Aorta (tissue), 5 donors: ENCODE measurements at places on chromosomes 3 and 15.
A peak's percentile ranks its signal among the peaks of the same experiment; 100 is the strongest.

- DNase-seq, result no peak
Observed at GRCh38 chr15:86540840-86541467, 461.3 kb downstream of the AGBL1 start.

- no peak for DNase-seq
Observed at GRCh38 chr3:155648013-155648591, 96.8 kb downstream of the PLCH1 start.

- DNase-seq, result no peak
Observed at GRCh38 chr3:134111616-134112015, 81.9 kb upstream of the SLCO2A1 start.

DNA sequence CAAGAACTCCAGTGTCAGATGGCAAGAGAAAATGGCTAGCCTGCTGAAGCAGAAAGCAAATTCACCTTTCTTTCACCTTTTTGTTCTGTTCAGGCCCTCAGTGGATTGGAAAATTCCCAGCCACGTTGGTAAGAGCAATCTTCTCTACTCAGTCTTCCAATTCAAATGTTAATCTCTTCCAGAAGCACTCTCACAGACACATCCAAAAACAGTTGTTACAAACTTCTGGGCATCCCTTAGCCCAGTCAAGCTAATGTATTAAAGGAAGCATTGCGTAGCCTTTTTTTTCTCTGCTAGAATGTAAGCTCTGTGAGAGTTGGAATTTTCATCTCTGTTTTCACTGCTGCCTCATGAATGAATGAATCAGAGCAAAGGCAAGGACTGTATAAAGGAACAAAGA lies 109.2 kb upstream of the ROBO2 start:
- DNase-seq, result no peak

- DNase-seq, result no peak
Observed at GRCh38 chr3:46453526-46454208, 11.0 kb downstream of the LTF start.

- DNase-seq, result no peak
Observed at GRCh38 chr15:32781781-32782180, 64.0 kb downstream of the GREM1 start.

GRCh38 chr3:137191951-137192350 lies 234.2 kb downstream of the IL20RB start:
- no peak for DNase-seq

GRCh38 chr3:163622384-163622783 lies 1455.9 kb downstream of the SI start:
- DNase-seq, result no peak

DNA sequence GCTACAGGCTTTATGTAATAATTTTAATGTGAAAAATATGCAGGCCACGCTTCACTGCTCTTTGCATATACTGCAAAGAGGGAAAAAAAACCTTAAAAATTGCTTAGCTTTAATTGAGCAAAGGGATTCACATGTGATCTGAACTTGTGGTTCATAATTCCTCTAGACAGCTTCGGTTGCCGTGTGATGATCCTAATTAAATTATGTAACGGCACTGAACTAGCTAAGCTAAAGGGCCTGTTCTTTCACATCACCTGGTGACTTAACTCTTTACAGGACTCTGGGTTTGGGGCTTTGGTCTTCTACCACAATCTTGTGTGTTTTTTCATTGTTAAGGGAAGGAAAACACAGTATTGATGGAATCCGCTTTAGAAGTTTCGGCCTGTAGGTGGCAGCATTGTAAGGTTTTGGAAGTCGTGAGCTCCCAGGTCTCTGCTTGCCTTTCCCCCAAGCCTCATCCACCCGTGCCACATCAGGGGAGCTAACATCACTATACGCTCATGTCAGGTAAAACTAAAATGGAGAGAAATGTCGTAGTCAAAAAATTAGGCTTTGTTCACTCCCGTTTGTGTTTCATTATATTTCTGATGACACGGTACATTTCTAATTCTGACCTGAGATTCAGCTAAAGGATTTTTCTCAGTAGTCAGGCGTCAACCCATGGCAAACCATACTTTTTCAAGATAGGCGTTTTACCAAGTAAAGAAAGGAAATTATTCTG lies 205.6 kb upstream of the DPH6 start:
- DNase-seq, result peak; percentile 72

GRCh38 chr3:42905740-42906069 lies 237 bp upstream of the ZNF662 start:
- DNase-seq, result no peak

GRCh38 chr15:93694033-93694432 lies 537.3 kb upstream of the MCTP2 start:
- no peak for DNase-seq

GRCh38 chr3:155746703-155747102 lies 1.8 kb upstream of the PLCH1 start:
- DNase-seq, result no peak

DNA sequence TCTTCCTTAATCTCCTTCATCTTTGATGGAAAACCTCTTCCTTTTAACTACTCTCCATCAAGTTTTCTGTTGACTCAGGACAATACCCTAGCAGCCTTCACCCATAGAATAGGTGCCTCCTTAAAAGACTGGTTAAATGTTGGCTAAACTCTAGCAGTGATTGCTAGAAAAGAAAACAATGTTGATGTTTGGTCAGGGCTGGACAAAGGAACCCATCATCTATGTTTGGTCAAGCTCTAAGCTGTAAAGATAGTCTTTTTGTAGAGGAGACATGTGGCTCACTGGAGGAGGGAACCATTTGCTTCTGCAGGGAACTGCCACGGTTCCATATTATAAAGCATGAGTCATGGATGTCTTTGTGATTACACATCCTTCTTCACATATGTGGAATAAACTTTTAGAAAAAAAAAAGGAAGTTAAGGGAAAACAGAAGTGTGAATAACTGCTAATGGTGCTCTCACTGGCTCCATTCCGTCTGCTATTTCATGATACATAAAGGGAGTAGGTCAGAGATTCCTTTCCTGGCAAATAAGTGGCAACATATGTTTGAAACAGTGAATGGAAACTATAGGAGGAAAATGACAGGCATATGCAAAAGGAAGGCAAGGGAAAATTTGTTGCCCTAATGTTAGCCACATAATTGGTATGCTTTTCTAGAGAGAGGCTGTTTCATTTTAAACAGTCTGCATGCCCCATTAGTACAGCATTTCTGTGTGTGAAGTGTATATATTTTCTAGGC lies 78.2 kb downstream of the CMSS1 start:
- no peak for DNase-seq

DNA sequence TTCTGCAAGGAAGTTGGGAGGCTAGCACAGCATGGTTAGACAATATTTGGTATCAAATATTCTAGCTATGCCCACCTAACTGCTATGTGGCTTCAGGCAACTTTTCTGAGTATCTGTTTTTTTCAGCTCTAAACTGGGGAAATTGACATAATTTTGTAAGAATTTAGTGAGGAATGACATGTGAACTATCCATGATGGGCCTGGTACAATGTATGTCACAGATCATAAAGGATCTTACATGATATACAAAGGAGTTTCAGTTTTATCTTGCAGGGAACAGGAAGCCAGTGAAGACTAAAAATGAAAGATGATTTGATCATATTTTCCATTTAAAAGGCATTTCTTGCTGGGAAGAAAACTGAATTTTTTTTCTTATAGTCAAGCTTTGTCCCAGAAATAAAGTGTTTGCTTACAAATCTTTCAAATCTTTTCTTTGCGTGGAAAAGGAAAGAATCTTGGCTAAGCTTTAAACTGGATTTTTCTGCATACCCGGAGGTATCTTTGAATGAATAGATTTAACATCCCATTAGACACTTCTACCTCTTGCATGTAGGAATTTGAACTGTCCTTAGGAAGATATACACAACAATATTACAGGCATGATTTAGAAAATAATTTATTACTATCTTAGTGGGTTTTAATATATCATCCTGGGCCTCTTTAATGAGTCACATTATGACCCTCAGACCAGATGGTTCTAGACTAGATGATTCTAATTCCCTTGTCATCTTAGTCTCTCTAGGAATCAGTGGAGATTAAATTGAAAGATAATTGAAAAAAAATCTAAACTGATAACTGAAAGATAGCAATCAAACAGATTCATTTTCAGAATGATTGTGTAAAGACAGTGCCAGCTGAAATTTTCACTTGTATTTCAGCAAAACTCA lies 436.0 kb upstream of the THBS1 start:
- no peak for DNase-seq

GRCh38 chr3:40605960-40606359 lies 81.2 kb downstream of the ZNF621 start:
- DNase-seq, result no peak
